ENCODE measurements at places on chromosomes 1 and 21. TPM values are rescaled to one million over a fixed set of nuclear protein-coding genes. Genes with fewer than 3 reads are reported as not detected.

The MMP23B gene
- total RNA-seq, result 65.0 TPM

The RXFP4 gene
- total RNA-seq, result not detected

The SLC25A34 gene
- total RNA-seq, result 6.0 TPM

The UBL4B gene
- total RNA-seq, result not detected

The SLC35A3 gene
- 8.3 TPM for total RNA-seq

The KCNJ15 gene
- 0.46 TPM for total RNA-seq

The DPT gene
- total RNA-seq, result 38.6 TPM

The BCL2L15 gene
- total RNA-seq, result 0.05 TPM

The IVNS1ABP gene
- 132 TPM for total RNA-seq

The RASAL2 gene
- total RNA-seq, result 59.8 TPM

The CDC14A gene
- 3.5 TPM for total RNA-seq

The GPR153 gene
- 5.6 TPM for total RNA-seq

The KRTAP19-7 gene
- total RNA-seq, result not detected

The GJA4 gene
- 37.8 TPM for total RNA-seq

The CNR2 gene
- not detected for total RNA-seq

The S100A1 gene
- total RNA-seq, result 2,903 TPM

The LGALS8 gene
- total RNA-seq, result 56.4 TPM

The SYDE2 gene
- total RNA-seq, result 24.7 TPM

The UBE2U gene
- total RNA-seq, result not detected

The ANGPTL7 gene
- total RNA-seq, result 0.89 TPM

The ABCG1 gene
- 15.0 TPM for total RNA-seq

The DNAJC6 gene
- total RNA-seq, result 5.7 TPM

The PLEKHN1 gene
- not detected for total RNA-seq

The CLCNKB gene
- total RNA-seq, result 1.9 TPM

The BSND gene
- total RNA-seq, result not detected

The LRRIQ3 gene
- total RNA-seq, result 0.11 TPM

The FCRL6 gene
- not detected for total RNA-seq

The LRRC71 gene
- total RNA-seq, result not detected

The CRYAA gene
- not detected for total RNA-seq

The PTTG1IP gene
- 131 TPM for total RNA-seq

The CDA gene
- 4.3 TPM for total RNA-seq

The MASP2 gene
- not detected for total RNA-seq

The GNAT2 gene
- not detected for total RNA-seq

The FAM72C gene
- not detected for total RNA-seq
